Coronary artery (tissue), 2 donors: ENCODE measurements at places on chromosomes 2 and 18.

DNA sequence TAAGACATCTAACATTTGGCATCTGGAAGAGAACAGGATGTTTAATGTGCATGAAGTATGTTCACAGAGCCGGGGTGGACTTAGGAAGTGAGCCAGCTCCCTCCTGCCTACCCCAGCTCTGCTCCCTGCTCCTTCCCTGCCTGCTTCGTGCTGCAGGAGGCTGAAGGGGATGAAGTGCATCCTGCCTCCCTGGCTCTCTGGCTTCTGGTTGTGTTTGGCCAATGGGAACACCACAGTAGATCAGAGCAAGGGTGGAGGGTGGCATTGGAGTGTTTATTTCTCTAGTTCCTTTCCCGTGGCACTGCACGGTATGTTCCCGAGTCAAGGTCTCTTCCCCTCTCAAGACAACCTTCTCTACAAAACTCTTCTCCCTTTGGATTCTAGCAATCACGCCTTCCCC is 379.9 kb downstream of the CLIP4 start:
- DNase-seq, result no peak

DNA sequence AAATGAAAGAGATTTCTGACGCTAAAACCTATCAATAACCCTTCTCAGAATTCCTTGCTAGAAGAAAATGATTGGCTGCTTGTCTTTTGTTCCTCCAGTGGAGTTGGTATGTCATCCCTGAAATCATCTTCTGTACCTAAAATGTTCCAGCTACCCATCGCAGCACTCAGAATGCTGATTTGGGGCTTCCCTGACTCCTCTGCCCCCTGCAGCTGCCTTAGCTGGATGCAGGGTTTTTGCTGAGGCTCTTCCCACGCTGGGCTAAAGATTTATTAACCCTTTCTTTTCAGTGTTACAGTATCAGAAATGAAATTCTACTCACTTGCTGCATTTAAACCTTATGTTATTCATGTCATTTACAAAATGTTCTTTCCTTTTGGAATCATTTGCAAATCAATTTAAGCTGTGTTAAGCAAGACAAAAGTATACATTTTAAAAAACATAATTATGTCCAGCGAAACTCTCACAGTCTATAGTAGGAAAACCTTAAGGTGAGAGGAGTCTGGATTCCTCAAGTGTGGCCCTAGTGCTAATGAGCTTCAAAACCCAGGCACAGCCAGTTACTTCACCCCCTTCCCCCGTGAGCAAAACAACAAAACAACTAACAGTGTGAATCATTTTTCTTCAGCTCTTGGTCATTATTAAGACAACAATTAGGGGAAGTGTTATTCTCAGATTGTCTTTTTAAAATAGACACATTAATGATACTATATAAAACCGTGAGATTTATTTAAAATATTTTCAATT is 32.8 kb downstream of the PKP4 start:
- DNase-seq, result no peak

GRCh38 chr2:230940471-230940815 is 15.4 kb upstream of the GPR55 start:
- peak; percentile 17 for DNase-seq

- no peak for DNase-seq
Observed at GRCh38 chr18:79353267-79353666, 42.5 kb upstream of the NFATC1 start.

DNA sequence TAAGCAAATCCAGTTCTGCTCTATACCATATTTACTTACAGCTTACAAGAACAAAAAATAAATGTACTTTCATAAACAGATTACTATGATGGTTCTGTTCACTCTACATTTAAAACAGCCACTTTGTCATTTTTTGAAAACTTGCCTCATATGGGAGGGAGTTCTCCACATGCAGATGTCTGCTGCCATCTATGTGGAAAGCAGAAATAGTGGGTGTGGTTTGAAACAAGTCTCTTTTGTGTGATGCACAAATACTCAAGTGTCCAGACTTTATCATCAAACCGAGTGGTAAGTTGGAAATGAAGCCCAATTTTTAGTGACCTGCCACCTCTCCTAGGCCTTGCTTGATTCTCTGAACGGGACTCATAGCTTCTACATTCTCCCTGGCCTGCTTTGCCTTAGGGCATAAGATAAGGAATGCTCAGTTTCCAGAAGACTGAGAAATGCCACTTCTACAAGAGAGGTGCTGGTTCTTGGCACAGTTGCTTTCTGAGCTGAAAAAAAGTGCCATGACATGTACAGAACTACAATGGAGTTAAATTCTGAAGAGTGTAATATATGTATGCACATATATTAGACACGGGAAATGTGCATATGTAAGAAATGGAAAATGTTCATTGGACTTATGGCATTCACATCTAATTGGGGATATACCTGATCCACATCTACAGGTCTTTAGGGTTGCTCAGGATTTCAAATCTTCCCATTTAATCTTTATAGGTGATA is 221.0 kb downstream of the SLC8A1 start:
- no peak for DNase-seq

DNA sequence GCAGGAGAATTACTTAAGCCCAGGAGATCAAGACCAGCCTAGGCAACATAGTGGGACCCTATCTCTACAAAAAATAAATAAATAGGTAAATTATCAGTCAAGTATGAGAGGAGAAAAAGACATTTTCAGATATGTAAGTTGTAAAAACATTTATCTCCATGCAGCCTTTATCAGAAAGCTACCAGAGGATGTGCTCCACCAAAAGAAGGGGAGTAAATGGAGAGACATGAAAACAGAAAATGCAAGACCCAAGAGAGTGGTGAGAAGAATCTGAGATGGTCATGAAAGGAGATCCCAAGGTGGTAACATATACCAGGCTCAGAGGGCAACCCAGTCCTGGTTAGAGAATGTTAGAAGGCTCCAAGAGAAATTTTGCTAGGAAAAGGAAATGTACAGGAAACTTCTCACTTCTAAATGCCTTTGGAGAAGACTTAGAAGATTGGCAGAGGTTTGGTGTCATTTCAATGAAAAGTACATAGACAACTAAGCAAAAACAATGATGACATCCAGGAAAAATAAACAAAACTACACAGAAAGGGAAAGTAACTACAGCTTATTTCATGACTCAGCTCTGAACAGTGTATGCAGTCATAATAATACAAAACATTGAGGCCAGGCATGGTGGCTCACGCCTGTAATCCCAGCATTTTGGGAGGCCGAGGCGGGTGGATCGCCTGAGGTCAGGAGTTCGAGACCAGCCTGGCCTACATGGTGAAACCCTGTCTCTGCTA is 19.5 kb downstream of the CIB4 start:
- DNase-seq, result no peak

- DNase-seq, result no peak
Observed at GRCh38 chr2:99679518-99679917, 189.7 kb upstream of the REV1 start.

DNA sequence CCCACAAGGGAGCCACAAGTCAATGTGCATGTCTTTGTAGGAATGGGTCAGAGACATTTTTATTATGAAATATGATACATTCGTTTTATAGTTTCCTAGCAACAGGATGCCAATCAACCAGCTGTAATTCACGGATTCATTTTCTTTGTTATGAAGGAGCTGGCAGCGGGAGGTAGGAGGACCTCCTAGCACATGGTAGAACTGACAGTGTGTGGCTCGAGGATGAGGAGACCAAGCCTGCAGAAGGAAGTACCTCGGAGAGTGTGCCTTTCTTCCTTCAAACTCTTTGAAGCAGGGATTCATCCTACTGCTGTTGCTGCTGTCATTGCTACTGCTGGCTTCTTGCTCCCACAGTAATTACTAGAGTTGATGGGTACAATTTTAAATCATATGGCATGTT is 504.8 kb upstream of the KLHL29 start:
- no peak for DNase-seq

- no peak for DNase-seq
Observed at GRCh38 chr2:130819608-130820278, 17.0 kb upstream of the ARHGEF4 start.

DNA sequence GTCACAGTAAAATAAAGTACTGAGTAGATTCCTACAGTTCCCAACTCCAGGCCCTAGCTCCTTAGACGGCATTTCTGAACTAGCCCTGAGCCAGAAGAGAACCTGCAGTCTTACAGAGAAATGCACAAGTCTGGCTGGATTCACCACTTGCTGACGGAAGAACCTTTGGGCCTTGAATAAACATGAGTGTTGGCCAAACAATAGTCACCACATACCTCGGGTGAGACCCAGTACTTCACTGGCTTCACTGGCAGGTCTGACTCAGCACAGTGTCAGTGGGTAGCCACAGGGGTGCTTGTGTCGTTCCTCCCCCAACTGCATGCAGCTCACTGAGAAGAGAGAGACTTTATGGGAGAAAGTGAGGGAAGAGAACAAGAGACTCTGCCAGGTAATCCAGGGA is 88.9 kb downstream of the TMEM185B start:
- DNase-seq, result no peak

DNA sequence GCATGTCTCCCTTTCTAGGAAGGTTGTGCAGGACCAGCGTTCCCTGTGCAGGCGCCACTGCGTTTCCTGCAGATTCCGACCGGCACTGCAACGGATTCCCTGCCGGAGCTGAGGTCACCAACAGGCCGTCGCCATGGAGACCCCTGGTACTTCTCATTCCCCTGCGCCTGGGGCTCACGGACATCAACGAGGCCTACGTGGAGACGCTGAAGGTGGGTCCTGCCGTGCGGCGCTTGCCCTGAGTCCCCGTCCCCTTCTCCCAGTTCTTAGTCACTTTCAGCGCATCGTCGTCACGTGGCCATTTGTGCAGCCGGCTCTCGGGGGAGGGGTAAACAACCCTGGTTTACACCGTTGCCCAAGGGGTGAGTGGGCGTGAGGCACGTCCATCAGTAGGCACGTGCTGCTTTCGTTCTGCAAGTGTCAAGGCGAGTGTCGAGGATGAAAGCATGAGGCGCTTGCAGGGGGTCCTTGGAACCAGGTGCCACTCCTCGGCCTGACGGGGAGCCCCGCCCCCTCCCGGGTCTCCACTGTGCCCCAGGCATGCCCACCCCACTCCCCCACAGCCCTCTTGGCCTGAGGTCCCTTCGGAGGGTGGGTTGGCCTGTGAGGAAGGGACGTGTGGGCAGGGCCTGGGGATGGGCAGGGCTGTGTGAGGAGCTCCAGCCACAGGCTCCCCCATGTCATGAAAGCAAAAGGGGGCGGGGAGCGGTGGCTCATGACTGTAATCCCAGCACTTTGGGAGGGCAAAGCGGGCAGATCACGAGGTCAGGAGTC is 19.8 kb downstream of the DTYMK start:
- DNase-seq, result no peak

GRCh38 chr2:23007631-23008235 is 377.2 kb upstream of the KLHL29 start:
- DNase-seq, result no peak

DNA sequence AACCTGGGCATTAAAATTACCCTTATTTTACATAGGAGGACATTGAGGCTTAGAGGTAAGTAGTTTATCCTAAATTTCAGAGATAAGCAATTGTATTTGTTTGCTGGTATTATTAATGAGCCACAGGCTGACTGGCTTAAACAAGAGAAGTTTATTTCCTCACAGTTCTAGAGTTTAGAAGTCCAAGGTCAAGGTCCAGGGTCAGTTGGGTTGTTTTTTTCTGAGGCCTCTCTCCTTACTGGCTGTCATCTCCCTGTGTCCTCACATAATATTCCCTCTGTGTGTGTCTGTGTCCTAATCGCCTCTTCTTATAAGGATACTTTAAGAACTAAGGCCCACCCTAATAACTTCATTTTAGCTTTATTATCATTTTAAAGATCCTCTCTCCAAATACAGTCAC is 294.9 kb upstream of the ATP5MC3 start:
- DNase-seq, result no peak

DNA sequence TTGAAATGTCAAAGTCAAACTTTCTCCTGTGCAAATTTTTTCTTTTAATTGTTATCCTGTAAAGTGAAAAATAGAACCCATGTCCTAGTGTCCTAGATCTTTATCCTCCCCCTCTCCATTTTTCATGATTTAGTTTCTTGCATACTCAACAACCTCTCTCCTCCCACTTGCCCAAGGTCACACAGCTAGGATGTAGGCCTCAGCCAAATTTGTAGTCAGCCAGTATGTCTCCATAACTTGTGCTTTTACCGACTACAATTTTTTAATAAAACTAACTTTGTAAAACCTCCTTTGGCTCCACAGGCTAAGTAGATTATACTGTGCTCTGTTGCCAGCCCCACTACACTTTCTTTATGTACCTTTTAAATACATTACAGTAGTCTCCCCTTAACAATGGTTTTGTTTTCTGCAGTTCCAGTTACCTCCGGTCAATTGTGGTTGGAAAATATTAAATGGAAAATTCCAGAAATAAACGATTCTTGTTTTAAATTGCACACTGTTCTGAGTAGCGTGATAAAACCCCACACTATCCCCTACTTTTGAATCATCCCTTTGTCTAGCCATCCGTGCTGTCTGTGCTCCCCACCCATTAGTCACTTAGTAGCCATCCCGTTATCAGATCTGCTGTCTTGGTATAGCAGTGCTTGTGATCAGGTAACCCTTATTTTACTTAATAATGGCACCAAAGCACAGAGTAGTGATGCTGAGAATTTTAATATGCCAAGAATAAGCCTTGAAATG is 22.8 kb downstream of the GULP1 start:
- no peak for DNase-seq

DNA sequence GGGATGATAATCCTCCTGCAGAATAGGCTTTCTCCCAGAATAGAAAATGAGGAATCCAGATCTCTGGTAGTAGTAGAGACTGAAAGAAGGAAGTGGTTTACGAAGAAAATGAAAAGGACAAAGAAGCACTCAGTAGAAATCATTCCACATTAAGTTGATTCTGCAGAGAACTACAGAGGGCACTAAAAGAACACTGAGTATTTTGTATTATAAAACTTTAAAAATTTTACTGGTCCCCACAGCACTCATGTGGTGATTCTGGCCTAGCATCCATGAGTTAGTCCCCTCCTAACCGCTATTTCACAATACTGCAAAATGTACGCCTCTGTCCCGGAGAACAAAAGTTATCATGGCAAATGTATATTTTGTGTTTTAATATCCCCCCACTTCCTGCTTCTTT is 42.9 kb upstream of the SLC35F5 start:
- no peak for DNase-seq

GRCh38 chr2:158573739-158574138 is 117.0 kb downstream of the PKP4 start:
- DNase-seq, result no peak

- no peak for DNase-seq
Observed at GRCh38 chr2:43542285-43542933, 53.4 kb downstream of the THADA start.

GRCh38 chr18:53991805-53992204 is 232.7 kb downstream of the MBD2 start:
- no peak for DNase-seq

DNA sequence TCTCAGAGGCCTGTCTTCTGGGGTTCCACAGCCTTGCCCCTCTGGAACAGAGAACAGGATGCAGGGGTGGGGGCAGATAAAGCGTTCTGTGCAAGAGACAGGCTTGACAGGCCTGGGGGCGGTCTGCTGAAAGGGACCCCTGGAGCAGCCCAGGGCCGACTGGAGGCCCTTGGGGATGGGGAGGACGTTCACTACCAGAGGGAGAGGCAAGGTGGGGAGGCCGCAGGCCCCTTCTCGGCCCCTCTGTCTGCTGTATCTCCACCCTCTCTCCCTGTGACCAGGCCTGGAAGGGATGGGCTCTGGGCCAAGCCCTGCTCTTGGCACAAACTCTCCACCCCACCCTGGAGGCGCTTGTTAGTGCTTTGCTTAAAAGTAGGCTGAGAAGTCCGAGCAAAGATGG is 27.3 kb upstream of the INHBB start:
- DNase-seq, result no peak
